ENCODE measurements at places on chromosomes 4 and X.
A peak's percentile ranks its signal among the peaks of the same experiment; 100 is the strongest.

DNA sequence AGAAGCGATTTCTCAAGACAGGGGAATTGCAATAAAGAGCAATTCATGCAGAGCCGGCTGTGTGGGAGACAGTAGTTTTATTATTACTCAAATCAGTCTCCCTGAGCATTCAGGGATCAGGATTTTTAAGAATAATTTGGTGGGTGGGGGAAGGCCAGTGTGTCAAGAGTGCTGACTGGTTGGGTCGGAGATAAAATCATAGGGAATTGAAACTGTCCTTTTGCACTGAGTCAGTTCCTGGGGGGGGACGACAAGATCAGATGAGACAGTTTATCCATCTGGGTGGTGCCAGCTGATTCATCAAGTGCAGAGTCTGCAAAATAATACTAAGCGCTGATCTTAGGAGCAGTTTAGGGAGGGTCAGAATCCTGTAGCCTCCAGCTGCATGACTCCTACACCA, 502.4 kb downstream of the NLGN4X start:
- DNase-seq: no peak

DNA sequence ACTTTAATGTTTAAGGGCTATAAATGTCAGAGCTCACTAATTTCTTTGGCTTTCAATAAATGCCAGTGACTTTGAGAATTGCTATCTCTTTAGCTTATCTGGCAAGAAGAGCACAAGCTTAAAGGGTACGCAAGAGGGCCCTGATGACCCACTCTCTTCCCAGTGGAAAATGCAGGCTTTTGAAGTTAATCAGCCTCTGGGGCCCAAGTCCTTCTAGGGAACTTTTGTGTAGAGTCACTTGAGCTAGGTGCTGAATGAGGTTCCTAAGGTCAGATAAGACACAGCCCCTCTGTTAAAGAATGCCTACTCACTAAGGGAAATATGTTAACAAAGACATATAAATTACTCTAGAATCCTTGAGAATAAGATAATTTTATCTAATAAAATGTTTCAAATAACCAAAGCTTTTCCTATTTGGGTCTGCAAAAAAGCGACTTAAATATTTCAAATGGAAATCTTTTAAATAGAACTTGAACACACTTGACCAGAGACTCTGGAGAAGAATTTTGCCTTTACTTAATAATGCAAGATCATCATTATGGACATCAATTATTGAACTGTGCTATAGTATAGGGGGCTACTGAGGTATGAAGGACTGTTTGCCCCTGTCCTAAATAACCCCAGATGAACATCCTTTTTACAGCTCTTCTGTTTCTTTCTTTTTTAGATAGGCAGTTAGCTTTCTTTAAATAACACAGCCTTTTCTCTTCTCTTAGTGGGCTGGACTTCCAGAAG, 430.1 kb downstream of the GBA3 start:
- DNase-seq: no peak

- no peak for DNase-seq
These were observed 53.5 kb downstream of the FNIP2 start for GRCh38 chr4:158822348-158822747.

DNA sequence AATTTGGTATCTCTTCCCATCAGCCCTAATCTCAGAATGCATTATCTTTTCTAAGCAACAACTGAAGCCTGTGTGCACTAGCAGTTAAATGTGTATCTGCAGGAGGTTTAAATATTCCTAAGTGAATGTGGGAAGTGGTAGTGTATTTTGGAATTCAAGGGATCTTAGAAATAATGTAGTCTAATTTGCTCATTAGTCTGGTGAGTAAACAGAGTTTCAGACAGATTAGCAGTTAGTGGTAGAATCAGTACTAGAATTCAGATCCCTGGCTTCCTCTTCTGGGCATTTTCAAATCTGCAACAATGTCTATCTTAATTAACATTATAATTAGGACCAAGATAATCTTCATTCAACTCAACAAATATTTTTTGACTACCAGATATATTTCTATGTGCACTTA, 11.7 kb upstream of the CXCL2 start:
- DNase-seq: no peak

GRCh38 chrX:20547611-20548051, 280.9 kb upstream of the RPS6KA3 start:
- no peak for DNase-seq

- DNase-seq: no peak
These were observed 287.4 kb downstream of the RAB28 start for GRCh38 chr4:13196721-13197120.

GRCh38 chr4:140344621-140345020, 28.8 kb upstream of the SCOC start:
- no peak for DNase-seq

DNA sequence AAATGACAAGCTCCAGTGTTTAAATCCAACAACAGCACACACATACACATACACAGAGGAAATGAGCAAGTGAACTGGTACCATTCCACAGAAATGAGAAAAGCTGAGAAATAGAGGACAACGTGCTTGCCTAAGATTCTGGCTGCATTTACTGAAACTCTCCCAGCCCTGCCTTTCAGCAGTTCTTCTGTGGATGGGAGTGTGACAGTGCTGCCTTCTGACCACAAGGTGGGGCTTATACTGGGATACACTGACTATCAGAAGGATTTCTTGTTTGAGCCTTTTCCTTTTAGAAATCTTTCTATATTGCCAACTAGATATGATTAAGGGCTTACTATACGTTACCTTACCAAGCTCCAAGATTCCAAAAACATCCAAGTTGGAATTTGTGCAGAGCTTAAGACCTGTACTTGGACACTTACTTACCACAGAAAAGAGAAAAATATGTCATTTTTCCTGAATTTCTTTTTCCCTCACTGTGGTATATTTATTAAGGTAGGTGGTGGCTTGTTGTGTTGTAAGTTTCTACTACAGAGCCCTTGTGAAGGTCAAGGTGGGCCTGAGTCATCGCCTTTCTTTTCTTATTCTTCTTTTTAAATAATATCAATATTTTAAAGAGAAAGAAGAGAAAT, 10.7 kb upstream of the CXCL8 start:
- peak; percentile 48 for DNase-seq

GRCh38 chr4:27861381-27861787, 1000.7 kb downstream of the STIM2 start:
- no peak for DNase-seq

GRCh38 chr4:85474356-85474755, 594 bp upstream of the ARHGAP24 start:
- no peak for DNase-seq

GRCh38 chr4:3178351-3178750, 70.6 kb upstream of the MSANTD1 start:
- no peak for DNase-seq

GRCh38 chr4:114264877-114265291, 285.4 kb upstream of the ARSJ start:
- no peak for DNase-seq

GRCh38 chrX:55907968-55908607, 190.5 kb downstream of the RRAGB start:
- DNase-seq: peak; percentile 61

DNA sequence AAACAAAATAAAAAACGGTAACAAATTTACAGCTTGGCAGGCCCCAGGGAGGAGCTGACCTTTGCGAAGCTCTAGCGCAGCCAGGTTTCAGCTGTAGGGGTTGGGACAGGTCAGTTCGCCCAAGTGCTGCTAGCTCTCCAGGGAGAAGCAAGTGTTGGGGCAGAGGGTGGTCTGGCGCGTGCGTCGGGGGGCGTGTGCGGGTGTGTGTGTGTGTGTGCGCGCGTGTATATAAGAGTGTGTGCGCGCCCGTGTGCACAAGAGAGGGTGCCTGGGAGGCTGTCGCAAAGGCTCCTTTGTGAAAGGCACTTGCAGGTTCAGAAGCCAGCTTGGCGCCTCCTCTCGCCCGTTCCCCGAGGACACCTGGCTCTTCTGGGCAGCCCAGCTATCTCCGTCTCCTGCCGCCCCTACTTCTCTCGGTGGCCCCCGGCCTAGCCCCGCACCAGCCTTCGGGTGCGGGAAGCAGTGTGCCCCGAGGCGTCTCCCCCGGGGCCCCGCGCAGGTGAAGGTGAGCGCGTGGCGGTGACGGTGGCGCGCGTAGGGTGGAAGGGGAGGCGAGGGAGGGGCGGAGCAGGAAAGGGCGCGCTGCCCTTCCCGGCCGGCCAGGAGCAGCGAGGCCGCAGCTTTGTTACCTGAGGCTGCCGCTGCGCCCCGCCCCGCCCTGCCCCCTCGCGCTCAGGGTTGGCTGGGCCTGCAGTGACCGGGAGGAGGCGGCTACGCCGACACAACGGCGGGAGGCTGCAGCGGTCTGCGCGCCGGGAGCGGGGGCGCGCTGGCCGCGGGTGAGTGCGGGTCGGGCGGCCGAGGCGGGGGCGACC, at the start of gene FHDC1:
Gene FHDC1, plus strand, starts transcription at position 693 of the 815 bp plus-strand sequence. CDS start 6,735 bp downstream, outside the sequence.
- no peak for DNase-seq

- no peak for DNase-seq
These were observed 21.5 kb downstream of the TNIP2 start for GRCh38 chr4:2734612-2735011.

DNA sequence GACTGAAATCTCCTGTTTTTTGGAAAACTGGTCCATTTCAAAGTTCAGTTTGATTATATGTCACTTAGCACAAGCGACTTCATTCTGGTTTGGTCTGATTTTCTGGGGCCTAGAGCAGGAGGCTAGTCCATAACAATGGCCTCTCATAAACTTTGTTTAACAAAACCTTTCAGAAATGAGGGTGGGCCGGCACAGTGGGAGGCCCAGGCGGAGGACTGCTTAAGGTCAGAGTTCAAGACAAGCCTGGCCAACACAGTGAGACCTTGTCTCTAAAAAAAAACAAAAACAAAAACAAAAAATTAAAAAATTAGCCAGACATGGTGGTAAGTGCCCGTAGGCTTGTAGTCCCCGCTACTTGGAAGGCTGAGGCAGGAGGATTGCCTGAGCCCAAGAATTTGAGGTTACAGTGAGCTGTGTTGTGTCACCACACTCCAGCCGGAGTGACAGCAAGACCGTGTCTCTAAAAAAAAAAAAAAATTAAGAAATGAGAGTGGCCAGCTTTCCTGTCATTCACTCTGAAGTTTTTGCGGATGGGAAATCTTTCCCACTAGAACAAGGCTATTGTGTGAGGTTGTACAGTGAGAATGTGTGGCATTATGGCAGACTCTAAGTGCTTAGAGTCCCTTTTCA, 1.2 kb upstream of the PLAC8 start:
- DNase-seq: no peak

DNA sequence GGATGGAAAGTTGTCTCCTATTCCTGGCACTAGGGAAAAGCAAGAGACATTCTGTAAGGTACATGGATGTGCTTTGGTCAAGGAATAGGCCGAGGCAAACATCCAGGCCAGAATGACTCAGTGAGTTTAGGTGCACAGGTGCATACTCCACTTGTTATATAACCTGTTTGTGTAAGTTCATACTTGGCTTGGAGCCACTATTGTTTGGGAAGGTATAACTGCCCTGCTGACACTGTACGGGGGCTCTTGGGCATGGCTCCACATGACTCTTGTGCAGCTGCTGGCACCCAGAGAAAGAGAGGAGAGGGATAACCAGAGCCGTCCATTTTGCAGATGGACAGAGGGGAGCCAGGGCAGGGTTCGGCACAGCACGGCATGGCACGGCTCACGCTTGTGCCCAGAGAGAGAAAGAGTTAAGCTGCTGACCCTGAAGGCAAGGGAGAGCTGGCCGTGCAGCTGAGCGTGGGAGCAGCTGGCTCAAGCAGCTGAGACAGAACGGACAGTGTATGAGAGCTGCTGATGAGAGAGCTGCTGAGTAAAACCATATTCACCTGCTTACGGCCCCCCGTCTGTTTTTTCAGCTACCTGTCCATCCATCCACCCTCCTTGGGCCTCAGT, 98.0 kb downstream of the SLC2A9 start:
- DNase-seq: no peak

DNA sequence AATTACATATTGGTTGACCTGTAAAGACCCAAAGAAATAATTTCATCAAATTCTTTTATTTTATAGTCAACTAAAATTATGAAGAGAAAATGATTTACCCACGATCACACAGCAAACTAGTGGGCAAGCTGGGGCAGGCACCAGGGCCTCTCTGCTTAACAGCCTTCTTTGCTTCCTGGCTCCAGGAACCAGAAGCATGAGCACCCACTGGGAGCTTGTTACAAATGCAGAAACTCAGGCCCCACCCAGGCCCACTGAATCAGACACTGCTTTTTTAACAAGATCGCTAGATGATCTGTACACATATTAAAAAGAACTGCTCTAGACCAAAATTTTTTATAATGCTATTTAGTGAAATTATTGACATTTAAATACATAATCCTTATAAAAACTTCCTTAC, 95.0 kb downstream of the GEMIN8 start:
- no peak for DNase-seq

DNA sequence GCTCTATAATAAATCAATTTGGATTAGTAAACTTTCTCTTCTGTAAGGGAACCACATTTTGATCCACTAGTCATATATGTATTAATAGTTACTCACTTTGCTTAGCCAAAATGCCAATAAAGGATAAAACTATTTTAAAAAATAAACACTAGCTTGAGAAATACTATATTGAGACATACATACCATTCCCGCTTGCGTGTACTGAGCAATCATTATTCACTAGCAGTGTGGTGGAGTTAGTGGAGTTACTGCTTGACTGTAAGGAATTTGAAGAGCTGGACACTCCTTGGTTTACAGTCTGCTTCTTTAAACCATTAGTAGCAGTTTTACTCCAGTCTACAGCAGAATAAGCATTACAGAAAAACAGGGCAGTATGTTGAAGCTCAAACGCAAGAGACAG, 10.8 kb upstream of the PHKA2 start:
- no peak for DNase-seq

GRCh38 chr4:79948261-79948660, 124.8 kb downstream of the ANTXR2 start:
- no peak for DNase-seq

GRCh38 chr4:40314951-40315350, 20.2 kb upstream of the CHRNA9 start:
- no peak for DNase-seq

DNA sequence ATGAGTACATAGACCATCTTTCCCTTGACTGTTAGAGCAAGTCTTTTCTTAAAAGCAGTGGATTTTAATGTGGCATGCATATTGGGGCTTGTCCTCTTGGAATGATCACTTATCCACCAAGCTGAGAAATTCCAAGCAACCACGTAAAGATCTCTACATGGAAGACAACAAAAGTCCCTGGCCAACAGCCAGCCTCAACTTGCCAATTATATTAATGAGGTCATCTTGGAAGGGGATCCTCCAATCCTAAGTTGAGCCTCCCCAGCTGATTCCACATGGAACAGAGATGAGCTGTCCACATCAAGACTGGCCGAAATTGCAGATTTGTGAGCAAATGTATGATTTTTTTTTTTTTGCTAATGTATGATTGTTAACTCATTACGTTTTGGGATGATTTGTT, 20.6 kb upstream of the FTHL17 start:
- DNase-seq: no peak

- peak; percentile 39 for DNase-seq
These were observed 231.7 kb upstream of the PGRMC2 start for GRCh38 chr4:128519163-128519830.

DNA sequence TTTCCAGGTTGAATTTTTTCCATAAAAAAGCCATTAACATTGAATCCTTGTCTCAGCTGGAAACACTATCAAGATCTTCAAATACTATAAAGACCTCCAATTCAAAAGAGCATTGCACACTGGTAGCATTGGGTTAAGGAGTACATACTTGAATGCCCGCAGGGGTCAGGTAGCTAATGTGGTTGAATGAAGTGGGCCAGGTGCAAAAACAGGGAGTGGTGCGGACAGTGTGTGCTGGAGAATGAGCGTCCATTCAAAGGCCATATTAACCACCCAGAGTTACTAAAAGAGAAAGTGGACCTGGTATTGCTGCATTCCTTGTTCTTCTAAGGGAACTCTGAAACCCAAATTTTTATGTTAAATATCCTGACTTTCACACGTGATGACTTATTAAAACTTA, 91.6 kb downstream of the NYX start:
- no peak for DNase-seq

All from psoas muscle (tissue), 8 donors.